ENCODE measurements at places on chromosomes 1 and 21.
A peak's percentile ranks its signal among the peaks of the same experiment; 100 is the strongest.

DNA sequence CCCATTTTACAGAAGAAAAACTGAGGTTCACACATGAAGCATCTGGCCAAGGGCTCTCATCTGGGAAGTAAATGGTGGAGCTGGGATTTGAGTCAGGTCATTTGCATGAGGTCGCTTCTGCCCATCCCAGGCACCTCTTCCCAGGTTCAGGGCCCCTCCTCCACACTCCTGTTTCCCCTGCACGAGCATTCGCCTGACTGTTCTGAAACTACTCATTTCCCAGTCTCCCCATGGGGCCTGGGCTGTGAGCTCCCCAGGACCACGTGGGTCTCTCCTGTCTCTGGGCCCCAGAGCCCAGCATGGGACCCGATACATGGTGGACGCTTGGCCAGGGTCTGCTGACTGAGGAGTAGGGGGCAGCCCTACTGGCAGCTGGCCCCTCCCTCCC lies 360.8 kb downstream of the MATN1 start:
- H3K27me3 ChIP-seq: no peaks in the 10 kb centered on the region
- no peak overlapping the region for H3K27ac ChIP-seq
- H3K36me3 ChIP-seq: no peaks in the 10 kb centered on the region
- H3K4me3 ChIP-seq: no peak overlapping the region
- DNase-seq: peak; percentile 31
- no peaks in the 10 kb centered on the region for H3K4me1 ChIP-seq

DNA sequence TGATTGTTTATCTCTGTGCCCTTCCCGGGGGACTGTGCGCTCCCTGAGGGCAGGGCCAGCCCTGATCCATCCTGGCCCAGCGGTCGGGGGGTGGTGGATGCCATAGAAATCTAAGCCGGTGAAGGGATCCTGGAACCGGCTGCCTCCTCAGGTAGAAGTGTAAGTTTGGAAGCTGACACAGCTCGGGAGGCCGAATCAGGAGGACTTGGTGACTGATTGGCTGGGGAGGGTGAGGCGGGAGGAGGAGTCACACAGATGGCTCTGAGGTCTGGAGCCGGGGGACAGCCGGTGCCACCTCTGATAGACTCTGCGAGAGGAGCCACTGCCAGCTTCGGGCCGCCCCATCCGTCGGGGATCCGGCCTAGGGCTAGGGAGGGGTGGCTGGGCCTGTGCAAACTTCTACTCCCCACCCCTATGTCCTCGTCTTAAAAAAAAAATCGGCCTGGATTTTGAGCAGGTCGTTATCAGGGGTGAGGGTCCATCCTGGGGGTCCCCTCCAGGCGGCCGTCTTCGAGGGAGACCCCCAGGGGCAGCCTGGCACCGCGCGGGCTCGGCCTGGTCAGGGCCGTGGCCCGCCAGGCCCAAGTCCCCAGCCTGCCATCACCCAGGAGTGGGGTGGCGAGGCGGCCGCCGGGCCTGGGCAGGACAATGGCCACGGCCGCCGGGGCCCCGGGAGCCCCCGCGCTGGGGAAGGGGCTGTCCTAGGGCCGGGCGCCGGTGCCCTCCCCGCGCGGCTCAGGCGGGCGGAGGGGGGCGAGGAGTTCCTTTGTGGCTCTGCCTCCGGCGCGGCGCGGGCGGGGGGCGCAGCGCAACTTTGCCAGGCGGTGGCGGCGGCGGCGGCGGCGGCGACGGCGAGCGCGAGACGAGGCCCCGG lies 708 bp upstream of the ZNF362 start:
- H3K27ac ChIP-seq: no peak overlapping the region
- peak overlapping the region; percentile 75 for H3K4me3 ChIP-seq
- peak; percentile 82 for DNase-seq
- H3K4me1 ChIP-seq: peaks cover 20% of the 10 kb centered on the region
- no peaks in the 10 kb centered on the region for H3K36me3 ChIP-seq

- H3K27ac ChIP-seq: no peak overlapping the region
- H3K4me3 ChIP-seq: no peak overlapping the region
- no peaks in the 10 kb centered on the region for H3K36me3 ChIP-seq
- H3K4me1 ChIP-seq: peaks cover 64% of the 10 kb centered on the region
Measured at GRCh38 chr1:37040773-37041172, 6.5 kb upstream of the GRIK3 start.

DNA sequence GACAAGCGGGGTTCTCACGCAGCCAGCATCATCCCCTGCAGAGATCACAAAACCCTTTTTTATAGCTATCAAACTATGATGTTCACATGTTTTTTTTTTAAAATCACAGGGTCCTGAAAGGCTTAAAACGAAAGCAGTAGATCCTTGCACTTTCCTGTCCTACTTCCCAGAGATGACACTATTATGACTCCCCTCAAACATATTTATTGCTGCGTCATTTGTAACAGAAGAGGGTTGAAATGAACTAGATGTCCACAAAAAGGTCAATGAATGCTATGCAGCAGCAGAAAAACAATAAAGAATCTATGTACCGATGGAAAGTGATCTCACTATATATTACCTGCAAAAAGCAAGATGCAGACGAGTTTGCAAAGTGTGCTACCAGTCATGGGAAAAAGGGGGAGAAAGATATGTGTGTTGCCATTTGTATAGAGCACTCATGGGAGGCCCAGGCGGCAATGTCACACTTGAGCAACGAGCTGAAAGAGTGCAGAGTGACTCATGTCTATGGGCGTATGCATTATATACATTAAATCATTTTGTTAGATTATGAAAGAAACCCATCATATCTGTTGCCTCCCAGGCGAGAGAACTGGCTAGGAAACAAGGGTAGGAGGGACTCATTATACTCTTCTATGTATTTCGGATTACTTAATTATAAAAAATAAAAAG lies 68.9 kb upstream of the PARP1 start:
- no peak overlapping the region for H3K4me3 ChIP-seq
- no peak overlapping the region for H3K27ac ChIP-seq
- peaks cover 10% of the 10 kb centered on the region for H3K4me1 ChIP-seq
- H3K36me3 ChIP-seq: no peaks in the 10 kb centered on the region
- no peaks in the 10 kb centered on the region for H3K27me3 ChIP-seq

DNA sequence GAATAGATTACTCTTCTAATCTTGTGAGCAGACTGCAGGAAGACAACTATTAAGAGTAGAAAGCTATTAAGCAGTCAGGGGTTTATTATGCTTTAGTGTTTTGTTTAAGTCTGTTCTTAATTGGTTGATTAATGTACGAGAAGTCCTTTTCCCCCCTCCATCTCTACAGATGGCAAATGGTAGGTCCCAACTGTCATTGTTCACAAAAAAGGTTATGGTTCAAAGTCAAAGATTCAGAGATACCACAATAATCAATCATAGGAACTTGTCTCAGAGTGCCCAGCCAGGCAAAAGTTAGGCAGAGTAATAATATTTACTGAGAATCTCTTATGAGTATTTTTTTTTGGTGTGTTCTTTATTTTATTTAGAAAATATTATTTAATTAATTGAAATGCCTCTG lies 26.8 kb downstream of the NFIA start:
- no peak overlapping the region for H3K27ac ChIP-seq
- no peaks in the 10 kb centered on the region for H3K27me3 ChIP-seq
- H3K4me3 ChIP-seq: no peak overlapping the region
- no peak for DNase-seq
- H3K4me1 ChIP-seq: peaks cover 7% of the 10 kb centered on the region

- H3K27me3 ChIP-seq: no peaks in the 10 kb centered on the region
- no peak for DNase-seq
- no peaks in the 10 kb centered on the region for H3K36me3 ChIP-seq
- H3K4me1 ChIP-seq: no peaks in the 10 kb centered on the region
Measured at GRCh38 chr1:182111496-182111895, 50.0 kb upstream of the ZNF648 start.

- H3K27ac ChIP-seq: no peak overlapping the region
- no peaks in the 10 kb centered on the region for H3K36me3 ChIP-seq
- no peaks in the 10 kb centered on the region for H3K27me3 ChIP-seq
- no peak for DNase-seq
- 0 out of 2 replicates have a peak, but pooled peaks cover 2% of the 10 kb centered on the region for H3K4me1 ChIP-seq
Measured at GRCh38 chr1:210647406-210648333, 319.0 kb downstream of the HHAT start.

DNA sequence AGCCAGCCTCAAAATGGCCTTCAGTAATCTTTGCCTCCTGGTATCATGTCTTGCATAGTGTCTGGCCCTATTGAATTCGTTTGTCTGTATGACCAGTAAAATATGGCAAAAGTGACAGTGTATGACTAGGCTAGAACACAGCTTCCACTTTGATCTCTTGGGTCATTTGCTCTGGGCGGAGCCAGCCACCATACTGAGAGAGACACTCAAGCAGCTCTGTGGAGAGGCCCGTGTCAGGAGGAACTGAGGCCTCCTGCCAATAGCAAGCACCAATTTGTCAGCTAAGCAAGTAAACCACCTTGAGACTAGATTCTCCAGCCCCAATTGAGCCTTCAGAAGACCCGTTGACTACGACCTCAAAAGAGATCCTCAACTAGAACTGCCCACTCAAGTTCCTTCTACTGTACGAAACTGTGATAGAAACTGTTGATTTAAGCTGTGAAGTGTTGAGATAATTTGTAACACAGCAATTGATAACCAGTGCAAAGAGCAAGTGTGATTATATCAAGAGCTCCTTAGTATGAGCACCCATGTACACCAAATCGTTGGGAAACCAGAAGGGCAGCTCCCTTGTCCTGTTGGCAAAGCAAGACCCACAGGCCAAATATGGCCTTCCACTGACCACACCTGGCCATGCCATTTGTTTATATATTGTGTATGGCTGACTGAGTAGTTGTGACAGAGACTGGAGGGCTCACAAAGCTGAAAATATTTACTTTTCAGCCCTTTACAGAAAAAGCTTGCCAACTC lies 52.7 kb upstream of the SERBP1 start:
- H3K4me1 ChIP-seq: no peaks in the 10 kb centered on the region
- no peak overlapping the region for H3K4me3 ChIP-seq
- no peaks in the 10 kb centered on the region for H3K36me3 ChIP-seq
- no peak for DNase-seq

GRCh38 chr1:61121631-61122030 lies 39.3 kb downstream of the NFIA start:
- no peak overlapping the region for H3K4me3 ChIP-seq
- no peaks in the 10 kb centered on the region for H3K27me3 ChIP-seq
- H3K4me1 ChIP-seq: no peaks in the 10 kb centered on the region
- no peak for DNase-seq
- no peaks in the 10 kb centered on the region for H3K36me3 ChIP-seq
- no peak overlapping the region for H3K27ac ChIP-seq

GRCh38 chr1:1435106-1435903 lies at the start of gene VWA1:
Gene VWA1 (plus strand): TSS chr1:1435690. CDS start chr1:1435749, 59 bp downstream.
- peaks cover 44% of the 10 kb centered on the region for H3K4me1 ChIP-seq
- H3K27ac ChIP-seq: peak within 1 kb of the TSS; percentile 17
- H3K27me3 ChIP-seq: no peaks in the 10 kb centered on the region
- H3K36me3 ChIP-seq: no peaks in the 10 kb centered on the region

DNA sequence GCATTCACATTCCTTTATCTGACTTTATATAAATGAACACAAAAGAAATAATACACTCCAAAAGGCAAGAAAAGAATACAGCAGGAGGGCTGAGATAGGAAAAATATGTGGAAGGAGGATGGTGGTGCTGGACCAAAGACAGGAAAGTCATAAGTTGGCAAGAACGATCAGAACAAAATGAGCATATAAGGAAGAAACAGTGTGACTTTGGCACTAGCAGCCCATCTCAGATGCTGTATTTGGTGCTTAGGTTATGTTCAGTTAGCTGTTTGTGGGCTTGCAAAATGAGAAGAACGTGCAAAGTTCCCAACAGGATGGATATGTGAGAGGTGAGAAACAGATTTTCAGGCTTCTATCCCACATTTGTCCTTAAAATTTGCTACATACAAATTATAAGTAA lies 719.8 kb upstream of the ADGRL4 start:
- H3K27ac ChIP-seq: no peak overlapping the region
- H3K4me3 ChIP-seq: no peak overlapping the region
- H3K36me3 ChIP-seq: no peaks in the 10 kb centered on the region
- H3K4me1 ChIP-seq: peaks cover 8% of the 10 kb centered on the region

DNA sequence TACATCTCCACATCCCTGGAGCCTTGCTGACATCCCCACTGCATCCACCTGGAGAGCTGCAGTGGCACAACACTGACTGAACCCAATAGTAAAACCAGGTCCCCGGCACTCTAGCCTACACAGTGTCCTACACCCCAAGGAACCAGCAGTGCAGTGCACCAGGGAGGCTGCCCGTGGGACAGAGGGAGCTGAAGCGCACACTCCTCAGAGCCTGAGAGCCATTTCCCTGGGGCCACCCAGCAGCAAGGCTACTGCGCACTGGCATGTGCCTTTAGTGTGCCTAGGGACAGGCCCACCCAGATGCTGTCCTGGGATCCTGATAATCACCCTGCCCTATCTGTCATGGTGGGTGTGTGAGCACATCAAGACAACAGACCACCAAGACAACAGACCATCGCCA lies 31.9 kb downstream of the NSL1 start:
- H3K27ac ChIP-seq: no peak overlapping the region
- H3K36me3 ChIP-seq: peaks cover 3% of the 10 kb centered on the region
- no peaks in the 10 kb centered on the region for H3K27me3 ChIP-seq
- no peaks in the 10 kb centered on the region for H3K4me1 ChIP-seq

DNA sequence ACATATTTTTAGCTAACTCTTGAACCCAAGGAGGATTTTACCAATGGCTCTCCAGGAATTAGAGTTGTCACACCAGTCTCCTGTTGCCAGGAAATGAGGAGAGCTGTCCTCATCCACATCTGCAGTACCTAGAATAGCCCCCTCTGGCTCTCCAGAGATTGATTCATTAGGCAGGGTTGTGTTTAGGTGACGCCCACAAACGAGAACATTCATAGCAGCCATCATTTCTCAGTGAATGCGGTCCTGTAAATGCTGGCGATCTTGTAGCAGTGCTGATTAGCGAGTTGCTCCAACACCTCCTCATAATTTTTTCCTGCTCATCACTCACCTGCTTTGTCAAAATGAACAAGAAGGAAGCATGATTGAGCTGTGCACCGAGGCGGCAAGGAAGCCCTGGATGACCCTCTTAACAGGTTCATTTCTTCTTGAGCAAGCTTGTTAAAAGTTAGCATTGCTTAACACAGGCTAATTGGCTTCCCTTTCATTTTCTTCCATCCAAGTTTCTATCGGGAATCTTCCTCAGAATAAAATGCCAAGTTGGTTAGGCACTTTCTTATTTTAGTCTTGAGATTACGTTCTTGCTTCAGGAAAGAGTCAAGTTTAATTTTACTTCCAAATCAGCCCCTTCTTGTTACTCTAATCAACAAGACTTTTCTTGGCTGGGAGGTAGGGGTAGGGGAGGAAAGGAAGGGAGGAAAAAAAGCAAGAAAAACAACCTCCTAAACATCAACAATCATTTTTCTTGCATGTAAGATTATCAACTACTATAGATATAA lies 16.5 kb upstream of the KLHDC8A start:
- DNase-seq: no peak
- no peaks in the 10 kb centered on the region for H3K36me3 ChIP-seq
- H3K4me3 ChIP-seq: no peak overlapping the region
- no peaks in the 10 kb centered on the region for H3K27me3 ChIP-seq
- H3K27ac ChIP-seq: no peak overlapping the region

Measured in H1 (cell line).